ENCODE measurements at places on chromosomes 5 and 9.

GRCh38 chr9:124730772-124731171 lies 40.3 kb downstream of the NR6A1 start:
- no peak for DNase-seq

- no peak for DNase-seq
Observed at GRCh38 chr9:27571011-27571410, 2.3 kb downstream of the C9orf72 start.

- DNase-seq: no peak
Observed at GRCh38 chr9:120768247-120768646, 25.0 kb downstream of the FBXW2 start.

- no peak for DNase-seq
Observed at GRCh38 chr9:71916834-71917534, 5.5 kb downstream of the C9orf85 start.

DNA sequence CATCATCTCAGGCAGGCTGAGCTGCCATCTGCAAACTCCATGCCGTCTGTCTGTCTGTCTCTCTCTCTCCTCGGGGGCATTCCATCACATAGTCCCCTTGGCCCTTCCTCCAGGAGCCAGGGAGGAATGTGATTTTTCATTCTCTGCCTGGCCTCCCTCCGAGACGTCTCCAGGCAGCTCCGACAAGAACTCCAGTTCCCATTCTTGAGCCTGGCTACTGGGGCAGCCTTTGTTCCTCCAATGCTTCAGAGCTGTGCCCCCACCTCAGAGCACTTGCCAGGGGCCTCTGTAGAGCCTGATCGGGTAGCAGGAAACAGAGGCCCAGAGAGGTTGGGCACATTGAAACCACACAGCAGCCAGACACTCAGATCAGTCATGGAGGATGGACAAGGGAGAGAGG lies 74.0 kb downstream of the COL27A1 start:
- no peak for DNase-seq

GRCh38 chr9:16787724-16788123 lies 82.7 kb downstream of the BNC2 start:
- DNase-seq: no peak

DNA sequence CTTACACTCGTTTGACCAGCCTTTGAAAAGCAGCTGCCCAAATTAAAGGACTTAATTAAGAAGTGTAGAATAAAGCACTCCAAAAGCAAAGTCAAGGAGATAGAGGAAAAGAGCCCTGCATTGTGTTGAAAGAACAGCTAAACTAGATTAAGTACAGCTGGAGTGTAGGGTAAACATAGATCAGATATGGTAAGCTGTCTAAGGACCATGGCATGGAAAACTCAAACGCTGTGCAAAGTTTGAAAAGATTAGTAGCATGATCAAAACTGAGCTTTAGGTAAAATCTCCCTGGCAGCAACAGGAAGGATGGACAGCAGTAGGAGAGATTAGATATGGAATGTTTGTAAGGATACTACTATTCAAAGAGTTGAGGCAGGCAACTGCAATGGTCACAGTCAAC lies 55.4 kb downstream of the BNC2 start:
- DNase-seq: no peak

GRCh38 chr5:173247510-173247909 lies 12.5 kb upstream of the NKX2-5 start:
- DNase-seq: no peak

- DNase-seq: no peak
Observed at GRCh38 chr5:82019342-82020138, 47.7 kb downstream of the ATG10 start.
